ENCODE measurements at places on chromosomes 5 and 9.

DNA sequence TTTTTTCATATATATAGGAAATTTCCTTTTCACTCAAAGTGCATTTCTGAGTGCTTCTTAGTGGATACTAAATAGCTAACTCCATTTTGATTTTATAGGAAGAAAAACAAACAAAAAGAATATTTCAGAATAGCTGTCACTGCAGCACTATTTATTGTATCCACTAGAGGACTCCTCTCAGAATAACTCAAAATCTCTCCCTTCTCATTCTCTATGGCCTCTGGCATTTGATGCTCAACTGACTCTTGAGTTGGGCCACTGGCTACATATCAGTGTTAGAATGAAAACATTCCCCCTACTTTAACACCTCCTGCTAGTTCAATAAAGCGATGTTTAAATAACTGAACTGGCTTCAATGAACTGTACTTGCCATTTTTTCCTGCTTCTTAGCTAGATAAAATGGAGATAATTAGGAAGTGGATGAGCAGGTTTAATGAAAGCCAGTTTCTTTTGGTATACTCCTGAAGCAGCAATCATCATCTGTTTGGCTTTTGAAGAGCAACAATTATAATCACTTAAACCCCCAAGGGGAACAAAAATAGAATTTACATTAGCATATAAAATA lies 16.6 kb upstream of the ELAVL2 start:
- no peak for DNase-seq

- no peak for DNase-seq
Measured at GRCh38 chr5:78533356-78533755, 115.2 kb downstream of the LHFPL2 start.

DNA sequence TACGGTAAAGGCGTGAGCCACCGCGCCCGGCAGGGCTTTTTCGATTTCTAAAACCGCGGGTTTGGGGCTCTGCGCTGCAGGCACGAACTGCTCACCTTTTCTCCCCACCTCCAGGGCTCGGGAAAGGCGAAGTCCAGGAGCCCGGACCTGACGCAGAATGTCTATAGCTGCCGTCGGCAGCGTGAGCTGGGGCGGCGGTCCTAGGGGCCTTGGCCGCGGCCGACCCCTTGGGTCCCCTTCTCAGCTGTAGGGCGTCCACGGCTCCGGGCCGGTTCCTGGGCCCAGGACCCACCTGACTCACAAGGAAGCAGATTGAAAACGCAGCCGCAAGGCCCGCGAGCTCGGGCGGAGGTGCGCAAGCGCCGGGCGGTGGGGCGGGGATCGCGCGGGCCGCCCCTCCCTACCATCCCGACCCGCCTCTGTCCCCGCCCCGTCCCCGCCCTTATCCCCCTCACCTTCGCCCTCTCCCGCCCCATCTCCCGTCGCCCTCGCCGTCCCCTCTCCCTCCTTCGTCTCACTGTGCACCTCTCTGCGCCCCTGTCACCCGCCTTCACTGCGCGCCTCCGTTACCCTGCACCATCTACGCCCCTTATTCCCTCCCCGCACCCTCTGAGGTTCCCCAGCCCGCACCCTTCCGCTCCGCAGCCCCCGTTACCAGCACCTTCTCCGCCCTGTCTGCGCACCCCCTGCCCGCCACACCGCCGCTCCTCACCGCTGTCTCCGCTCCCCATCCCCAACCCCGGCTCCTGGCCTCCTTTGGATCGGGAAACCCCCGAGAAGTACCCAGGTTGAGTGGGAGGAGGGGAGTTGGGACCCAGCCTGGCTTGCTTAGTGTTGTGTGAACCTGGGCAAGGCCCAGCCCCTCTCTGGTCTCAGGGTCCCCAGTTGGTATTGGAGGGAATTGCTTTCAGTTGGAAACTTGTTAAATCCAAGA lies at the start of gene HDHD3:
HDHD3 (minus strand) TSS at position 353 of the 934 bp plus-strand sequence. CDS start 2,632 bp downstream, outside the sequence.
- no peak for DNase-seq

DNA sequence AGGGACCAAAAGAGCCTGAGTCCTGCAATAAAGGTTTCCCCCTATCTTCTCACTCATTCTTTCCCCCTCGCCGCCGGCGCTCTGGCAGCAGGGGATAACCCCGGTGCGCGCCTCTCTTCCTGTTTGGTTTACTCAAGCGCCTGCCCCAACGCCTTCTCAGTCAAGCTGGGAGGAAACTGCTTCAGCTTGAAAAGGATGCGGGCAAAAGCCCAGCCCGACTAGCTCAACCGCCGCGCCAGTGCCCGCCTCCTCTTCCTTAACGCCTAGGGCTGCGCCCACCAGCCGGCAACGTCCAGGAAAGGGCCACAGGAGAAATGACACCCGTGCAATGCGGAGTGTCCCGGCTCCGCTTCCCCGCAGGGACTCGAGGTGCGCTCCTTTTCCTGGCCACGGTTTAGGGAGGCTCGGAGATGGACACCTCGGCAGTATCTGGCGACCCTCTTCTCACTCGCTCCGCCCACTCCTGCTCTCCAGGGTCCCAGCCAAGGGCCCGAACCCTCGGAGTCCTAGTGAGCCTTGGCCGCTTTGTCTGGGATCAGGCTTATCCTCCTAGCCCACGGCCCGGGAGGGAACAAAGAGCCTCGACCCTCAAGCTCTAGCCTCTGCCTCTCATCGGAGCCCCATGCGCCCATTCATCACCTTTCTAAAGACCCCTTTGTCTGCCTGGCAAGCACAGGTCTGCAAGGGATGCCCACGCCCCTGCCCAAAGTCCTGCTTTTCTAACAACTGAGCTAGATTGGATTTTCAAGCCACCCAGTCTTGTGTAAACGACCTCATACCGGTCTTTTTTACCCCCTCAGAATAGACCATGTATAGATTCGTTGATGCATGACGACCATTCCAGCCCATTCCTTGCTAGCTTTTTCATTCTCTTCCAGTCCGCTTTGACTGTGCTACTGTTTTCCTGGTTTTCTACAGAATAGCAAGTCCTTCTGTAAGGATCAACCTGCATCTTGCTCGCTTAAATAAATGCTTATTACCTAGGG lies 2.0 kb downstream of the ST8SIA4 start:
- no peak for DNase-seq

GRCh38 chr9:126208216-126208758 lies 118.3 kb upstream of the MVB12B start:
- DNase-seq: no peak

GRCh38 chr5:173196133-173196952 lies 38.7 kb downstream of the NKX2-5 start:
- no peak for DNase-seq

DNA sequence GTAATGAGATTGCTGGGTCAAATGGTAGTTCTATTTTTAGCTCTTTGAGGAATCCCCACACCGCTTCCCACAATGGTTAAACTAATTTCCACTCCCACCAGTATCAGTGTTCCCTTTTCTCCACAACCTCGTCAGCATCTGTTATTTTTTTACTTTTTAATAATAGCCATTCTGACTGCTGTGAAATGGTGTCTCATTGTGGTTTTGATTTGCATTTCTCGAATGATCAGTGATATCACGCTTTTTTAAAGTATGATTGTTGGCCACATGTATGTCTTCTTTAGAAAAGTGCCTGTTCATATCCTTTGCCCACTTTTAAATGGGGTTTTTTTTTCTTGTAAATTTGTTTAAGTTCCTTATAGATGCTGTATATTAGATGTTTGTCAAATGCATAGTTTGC lies 73.5 kb downstream of the MTAP start:
- no peak for DNase-seq

GRCh38 chr5:60463179-60463868 lies 236.6 kb downstream of the DEPDC1B start:
- DNase-seq: no peak

DNA sequence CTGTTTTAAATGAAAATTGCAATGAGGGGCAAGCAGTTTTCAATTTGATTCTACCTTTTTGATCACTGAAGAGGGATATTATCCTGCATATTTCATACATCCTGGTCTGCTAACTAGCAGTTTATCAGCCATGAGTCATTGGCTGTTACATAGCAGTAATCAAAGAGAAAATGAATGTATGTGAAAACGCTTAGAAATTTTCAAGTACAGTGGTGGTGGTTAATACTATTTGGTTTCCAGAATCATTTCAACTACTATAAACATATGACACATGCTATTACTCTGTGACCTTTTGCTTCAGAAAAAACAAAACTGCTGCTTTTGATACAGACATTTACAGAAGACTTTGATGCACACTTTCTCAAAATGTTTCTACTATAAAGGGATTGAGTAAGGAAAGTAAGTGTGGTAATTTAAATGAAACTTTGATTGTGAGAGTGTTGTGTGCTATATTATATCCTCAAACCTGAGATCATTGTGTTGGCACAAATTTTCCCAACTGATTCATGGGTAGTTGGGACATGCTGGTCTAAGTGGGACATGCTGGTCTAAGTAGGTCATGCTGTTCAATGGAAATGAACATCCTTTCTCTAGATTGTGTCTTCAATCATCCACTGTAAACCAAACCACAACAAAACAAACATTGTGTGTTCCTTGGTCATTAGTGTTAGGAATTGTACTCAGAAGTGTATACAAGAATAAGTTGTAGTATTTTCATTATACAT lies 5.1 kb downstream of the RNF14 start:
- peak; percentile 48 for DNase-seq

DNA sequence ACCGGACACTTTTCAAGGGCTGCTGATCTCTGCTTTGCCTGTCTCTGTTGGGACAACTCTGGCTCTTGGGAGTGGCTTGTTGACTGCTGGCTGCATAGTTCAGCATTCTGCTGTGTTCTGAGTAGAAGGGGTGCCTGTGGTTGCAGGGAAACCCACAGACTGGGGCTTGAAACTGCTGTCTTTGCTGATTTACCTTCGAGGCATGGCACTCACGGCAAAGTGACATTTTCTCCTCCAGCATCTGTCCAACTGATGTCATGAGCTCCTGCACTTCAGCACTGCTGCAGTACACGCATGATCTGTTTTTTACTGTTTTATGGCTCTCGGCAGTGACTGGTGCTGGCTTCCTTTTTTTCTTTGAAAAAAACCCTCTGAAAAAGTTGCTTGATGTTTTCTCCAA lies 69.2 kb downstream of the SPATA31D1 start:
- no peak for DNase-seq

DNA sequence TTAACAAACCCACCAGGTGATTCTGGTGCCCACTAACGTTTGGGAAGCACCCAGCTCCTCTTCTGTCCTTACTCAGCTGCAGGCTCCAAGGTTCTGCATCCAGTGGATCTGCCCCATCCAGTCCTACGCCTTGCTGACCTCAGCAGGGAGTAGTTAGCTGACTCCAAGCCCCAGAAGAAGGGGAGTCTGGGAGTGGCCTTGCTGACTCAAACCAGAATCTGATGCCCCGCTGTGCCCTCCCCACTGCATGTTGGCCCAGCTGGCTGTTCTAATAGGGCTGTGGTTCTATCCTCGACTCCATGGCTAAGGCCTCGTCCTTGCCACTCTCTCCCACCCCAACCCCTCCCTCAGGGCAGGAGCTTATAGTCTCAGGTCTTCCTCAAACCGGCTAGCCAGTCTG lies 136.3 kb downstream of the TTLL11 start:
- no peak for DNase-seq

- no peak for DNase-seq
Measured at GRCh38 chr5:76404223-76405211, 1.4 kb downstream of the IQGAP2 start.

- DNase-seq: no peak
Measured at GRCh38 chr5:64074533-64074932, 91.1 kb upstream of the RNF180 start.

DNA sequence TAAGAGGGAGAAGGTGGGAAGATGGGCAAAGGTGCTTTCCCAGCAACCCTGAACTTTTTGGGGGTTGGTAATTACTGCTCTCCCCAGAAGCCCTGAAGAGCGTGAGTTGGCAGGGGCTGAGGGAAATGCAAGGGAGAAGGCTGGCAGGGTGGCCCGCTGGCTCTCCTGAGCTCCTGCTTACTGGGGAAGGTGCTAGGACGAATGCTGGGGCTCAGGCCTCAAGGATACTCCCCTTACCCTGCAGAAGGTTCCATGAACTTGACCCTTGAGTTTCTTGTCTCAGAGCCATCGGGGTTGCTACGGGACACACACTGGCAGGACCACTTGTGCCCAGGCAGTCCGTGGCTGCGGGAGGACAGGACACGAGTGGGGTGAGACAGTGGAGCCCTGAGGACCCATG lies 1.2 kb downstream of the FAM163B start:
- no peak for DNase-seq

DNA sequence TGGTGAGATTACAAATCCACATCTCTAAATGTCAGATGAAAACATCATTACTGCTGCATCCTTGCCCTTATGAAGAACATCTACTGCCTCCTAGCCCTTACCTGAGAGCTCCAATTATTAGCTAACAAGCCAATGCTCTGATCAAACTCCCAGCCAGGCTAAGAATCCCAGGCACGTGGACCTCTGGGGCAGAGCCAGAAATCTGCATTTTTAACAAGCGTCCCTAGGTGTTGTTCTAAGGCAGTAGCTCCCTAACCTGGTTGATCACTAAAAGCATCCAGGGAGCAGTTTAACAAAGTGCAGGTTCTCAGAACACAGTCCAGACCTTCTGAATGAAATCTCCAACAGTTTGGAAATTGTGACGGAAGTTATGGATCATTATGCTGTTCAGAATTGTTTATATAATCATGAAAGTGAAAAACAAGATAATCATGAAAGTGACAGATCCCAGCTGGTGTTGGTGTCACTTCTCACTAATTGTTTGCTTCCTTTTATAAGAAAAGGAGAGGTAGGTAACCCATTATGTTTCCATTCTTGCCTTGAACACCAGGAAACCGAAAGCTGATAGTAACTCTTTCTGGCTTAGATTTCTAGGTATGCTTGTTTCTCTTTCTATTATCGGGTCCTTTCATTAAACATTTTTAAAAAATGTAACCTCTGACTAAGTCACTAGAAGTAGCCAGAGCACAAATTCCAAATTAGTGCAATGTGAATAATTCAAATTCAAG lies 216.5 kb upstream of the NR4A3 start:
- DNase-seq: no peak

- no peak for DNase-seq
Measured at GRCh38 chr9:95521699-95522098, 4.9 kb upstream of the PTCH1 start.

DNA sequence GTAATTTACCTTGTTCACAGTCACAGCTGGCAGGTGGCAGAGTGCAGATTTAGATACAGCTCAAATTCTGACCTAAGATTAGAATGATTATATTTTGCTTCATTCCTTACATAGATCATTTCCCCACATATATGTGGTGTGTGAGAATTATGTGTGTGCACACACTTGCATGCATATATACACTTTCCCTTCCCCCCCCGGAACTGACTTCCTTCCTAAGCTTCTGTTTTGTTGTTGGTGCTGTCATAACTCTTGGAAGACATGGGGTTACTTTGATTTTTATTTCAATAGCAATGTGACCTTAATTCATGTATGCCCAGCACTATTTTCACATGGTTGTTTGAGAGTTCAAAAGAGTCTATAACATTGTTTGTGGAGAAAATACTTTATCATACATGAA lies 112.8 kb downstream of the CMYA5 start:
- DNase-seq: no peak

DNA sequence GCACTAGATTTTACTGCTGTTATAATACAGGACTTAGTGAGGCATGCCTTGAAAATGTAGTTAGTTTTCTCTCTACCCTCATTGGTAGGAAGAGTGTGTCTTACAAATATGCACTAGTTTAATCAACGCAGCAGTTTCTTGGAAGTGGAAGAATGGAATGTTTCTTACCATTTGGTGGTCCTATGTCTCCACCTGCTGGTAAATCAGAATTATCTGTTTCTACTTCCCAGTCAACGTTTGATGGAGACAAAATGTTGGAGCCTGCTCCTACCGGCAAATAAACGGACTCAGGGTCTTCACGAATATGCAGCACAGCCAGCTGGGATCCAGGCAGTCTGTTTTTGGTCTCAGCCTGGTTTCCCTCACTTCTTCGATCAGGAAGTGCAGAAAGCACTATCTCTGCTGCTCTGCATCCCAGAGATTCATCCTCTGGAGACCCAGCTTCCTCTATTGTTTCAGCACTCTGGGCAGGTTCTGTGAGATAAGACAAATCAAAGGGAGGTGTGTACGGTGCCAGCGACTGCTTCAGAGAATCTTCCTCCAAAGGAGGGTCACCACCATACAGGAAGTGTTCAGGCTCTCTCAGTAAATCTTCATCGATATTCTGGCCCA lies 59.5 kb upstream of the PCA3 start:
- DNase-seq: peak; percentile 82

All from AG04450 (cell line).